NCI-H2107 (cell line): ENCODE measurements at places on chromosomes 11 and 22.

GRCh38 chr11:129922674-129923073, 27.3 kb upstream of the NFRKB start:
- no peak for DNase-seq

DNA sequence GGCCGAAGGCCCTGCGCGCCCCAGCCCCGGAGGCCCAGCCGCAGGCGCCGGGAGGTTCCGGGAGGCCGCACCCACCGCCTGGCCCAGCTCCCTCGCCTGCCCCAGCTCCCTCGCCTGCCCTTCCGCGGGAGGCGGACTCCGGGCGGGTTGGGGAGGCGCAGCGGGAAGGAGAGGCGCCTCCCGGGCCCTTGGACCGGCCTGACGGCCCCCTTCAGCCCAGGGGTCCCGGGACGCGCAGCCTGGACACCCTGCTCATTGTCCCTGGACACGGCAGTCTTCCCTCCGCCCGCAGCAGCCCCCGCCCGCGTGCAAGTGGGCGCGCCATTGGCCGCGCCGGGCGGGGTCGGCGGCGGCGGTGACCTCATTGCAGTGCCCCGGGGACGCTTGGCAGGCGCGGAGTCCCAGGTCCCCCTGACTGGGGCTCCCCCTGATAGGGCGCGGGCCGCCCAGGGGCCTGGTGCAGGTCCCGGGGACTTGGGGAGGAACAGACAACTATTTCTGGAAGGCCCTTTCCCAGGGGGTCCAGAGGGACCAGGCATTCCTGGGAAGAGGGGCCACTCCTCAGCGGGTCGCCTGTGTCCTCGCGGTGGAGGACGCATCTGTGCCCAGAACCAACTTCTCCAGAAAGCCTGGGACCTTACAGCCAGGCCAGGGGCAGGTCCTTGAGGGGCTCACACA, 501 bp downstream of the CD151 start:
- no peak for DNase-seq

DNA sequence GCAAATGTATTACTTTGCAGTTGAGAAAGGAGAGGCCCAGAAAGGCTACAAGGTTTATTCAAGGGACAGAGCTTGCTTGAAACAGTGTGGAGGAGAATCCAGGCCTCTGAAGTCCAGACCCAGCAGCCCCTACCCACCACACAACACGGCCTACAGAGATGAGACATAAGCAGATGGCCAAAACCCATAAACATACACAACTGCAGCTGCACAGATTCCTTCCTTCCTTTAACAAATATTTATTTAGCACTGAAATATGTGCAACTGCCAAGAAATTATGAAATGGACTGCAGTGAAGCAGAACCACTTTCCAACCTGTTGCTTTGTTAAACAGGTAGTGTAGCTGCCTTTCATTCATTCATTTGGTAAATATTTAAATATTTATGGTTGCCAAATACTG, 122.3 kb downstream of the SPATA19 start:
- DNase-seq, result no peak

GRCh38 chr11:93974759-93975158, 46.4 kb upstream of the HEPHL1 start:
- DNase-seq, result no peak

DNA sequence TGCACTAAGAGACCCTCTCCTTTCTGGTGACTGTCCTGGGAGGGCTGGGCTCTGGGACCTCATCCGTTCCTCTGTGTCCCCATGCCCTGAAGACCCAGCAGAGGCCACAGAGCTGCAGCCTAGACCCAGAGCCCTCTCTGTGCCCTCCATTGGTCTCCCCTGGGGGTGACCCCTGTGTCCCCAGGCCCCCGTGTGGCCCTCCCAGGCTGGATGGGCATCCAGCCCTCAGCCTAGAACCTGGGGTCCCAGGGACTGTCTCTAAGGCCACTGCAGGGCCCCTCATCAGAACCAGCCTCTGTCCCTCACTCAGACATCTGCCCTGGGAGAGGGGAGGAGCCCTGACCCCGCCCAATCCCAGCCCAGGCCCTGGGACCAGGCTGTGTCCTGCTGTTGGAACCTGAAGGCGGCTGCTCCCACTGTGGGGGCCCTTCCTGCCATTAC, 5.7 kb downstream of the IGLL1 start:
- DNase-seq, result no peak

DNA sequence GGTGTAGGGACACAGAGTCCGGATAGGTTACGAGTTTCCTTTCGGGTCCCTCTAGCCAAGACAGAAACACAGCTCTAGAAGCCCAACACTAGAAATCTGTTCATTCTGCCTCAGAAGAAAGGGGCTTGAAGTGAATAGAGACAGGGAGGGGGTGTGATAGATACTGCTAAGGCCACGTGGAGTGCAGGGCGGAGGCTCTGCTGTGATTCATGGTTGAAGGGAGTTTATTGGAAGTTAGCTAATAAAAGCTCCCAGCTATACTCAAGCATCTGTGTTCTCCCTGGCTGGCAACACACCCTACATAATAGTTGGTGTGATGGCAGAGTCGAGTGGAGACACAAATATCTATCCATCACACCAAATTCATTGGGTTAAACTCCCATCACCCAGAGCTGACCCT, 337.4 kb downstream of the CADM1 start:
- DNase-seq, result no peak

GRCh38 chr11:35605706-35606105, 12.6 kb upstream of the FJX1 start:
- no peak for DNase-seq

DNA sequence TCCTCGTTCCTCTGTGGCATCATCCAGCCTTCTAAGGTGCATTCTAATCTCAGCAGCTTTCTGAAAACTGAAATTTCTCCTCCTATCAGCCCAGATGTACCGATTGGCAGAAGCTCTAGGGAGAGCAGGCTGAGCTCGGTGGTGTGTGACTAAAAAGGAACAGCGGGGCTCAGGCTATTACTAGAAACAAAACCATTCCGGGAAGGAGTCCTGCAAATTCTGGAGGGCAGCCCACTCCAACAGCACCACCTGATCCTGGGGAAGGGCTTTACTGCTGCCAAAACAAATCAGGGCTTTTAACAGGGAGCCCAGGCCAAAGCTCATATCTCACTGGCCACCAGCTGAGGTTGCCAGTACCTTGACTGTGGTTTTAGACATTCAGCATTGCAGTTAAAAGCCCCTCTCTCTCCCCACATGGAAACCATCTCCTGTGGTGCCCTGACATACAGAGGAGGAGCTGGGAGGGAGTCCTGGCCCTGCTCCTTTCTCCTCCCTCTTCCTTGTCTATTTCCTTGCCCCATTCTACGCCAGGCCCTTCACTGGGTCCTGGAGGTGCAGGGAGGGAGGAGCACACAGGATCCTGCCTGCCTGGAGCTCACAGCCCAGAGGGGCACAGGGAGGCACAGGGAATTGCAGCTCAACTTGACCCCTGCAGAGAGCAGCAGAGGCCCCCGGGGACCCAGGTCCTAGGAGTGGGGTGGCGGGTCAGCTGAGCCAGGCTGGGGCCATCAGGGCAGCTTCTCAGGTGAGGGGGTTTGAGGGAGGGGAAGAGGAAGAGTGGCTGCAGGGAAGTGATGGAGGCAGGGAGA, 889 bp downstream of the PLAAT4 start:
- DNase-seq, result no peak

- DNase-seq, result no peak
Observed at GRCh38 chr11:12113294-12113693, 2.9 kb downstream of the MICAL2 start.

DNA sequence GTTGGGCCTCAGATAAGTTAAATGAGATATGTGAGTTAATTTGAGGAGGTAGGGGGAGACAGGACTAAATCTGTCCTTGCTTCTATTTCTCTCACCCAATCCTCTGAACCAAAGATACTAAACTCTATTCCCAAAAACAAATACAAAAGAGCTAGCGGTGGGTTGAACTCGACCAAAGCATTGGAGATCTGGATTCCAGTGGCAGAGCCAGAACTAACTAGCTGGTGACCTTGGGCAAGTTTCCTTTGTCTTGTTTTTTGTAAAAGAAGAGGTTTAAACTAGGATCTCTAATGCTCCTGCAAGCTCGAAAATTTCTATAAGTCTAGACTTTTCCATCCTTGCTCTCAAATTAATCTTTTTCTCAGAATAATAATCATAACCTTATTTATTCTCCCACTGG, 1.5 kb downstream of the ME3 start:
- no peak for DNase-seq
